ENCODE measurements at places on chromosomes 1 and 21.

- no peak for ATAC-seq
Measured at GRCh38 chr1:3943806-3944577, 43.9 kb upstream of the C1orf174 start.

GRCh38 chr1:153231785-153232184, 14.4 kb downstream of the PRR9 start:
- ATAC-seq, result no peak

DNA sequence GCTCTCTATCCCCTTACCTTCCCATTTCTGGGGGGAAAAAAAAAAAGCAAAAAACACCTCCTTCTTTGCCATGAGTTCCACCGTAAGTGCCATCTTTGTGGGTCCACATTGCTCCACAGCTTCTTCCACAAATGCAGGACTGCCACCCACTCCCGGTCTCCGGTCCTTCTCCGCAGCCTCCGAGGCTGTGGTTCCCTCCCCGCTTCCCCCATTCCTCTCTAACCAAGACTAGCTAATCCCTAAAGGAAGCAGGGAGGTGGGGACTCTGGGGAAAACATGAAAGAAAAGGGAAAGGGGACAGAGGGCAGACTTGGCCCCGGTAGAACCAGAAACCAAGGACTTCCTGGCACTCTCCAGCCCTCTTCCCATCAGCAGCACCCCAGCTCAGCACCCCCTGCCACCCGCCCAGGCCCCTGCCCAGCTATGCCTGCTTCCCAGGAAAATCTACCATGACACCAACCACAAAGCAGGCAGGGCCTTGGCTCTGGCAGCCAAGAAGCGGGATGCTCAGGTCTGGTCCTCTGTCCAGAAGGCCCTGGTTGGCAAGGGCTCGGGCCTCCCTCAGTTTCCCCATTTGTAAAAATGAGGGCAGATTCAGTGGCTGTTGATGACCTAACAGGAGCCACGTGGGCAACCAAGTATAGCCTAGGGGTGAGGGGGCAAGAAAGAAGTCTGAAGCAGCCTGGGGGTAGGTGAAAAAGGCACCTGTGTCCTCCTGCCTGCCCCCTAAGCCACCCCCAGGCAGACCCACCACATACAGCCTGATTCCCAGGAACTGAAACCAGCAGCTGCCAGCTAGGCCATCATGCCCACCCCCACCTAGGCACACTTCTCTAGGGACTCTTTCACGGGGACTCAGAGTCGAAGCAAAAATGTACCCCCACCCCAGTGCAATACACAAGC, 2.5 kb downstream of the EPHA2 start:
- no peak for ATAC-seq

DNA sequence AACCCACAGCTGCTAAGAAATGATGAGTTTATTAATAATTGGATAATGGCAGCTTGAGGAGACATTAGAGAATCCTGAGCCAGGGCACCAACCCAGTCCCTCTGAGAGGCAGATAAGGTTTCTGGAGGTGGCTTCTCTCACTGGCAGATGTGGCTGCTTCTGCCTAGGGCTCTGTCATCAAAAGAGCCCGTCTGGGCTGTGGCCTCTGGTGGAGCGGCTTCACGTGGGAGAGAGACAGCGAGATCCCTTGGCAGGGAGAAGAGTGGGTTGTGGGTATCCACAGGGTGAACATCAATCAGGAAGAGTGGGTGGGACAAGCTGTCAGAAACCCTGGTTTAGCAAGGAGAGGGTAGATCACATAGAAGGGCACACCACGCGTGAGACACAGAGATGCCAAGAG, 30.0 kb downstream of the VWA5B1 start:
- ATAC-seq, result no peak

- ATAC-seq, result no peak
Measured at GRCh38 chr1:214660900-214661299, 57.9 kb downstream of the CENPF start.

DNA sequence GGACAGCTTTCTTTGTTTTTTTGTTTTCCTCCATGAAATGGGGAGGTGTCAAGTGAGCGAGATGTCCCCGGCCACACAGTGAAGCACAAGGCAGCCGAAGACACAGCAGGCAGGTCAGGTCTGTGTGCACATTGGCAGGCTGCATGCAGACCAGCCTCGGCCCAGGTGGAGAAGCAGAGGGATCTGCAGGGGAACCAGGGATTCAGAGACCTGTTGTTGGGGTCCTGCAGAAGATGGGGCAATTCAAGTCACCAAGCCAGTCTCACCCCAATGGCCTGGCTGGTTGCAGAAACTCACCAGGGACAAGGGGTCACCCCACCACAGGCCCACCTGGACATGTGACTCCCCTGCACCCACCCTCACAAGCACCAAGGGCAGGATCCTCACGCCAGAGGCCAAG, 4.0 kb upstream of the ABCG1 start:
- ATAC-seq, result no peak

DNA sequence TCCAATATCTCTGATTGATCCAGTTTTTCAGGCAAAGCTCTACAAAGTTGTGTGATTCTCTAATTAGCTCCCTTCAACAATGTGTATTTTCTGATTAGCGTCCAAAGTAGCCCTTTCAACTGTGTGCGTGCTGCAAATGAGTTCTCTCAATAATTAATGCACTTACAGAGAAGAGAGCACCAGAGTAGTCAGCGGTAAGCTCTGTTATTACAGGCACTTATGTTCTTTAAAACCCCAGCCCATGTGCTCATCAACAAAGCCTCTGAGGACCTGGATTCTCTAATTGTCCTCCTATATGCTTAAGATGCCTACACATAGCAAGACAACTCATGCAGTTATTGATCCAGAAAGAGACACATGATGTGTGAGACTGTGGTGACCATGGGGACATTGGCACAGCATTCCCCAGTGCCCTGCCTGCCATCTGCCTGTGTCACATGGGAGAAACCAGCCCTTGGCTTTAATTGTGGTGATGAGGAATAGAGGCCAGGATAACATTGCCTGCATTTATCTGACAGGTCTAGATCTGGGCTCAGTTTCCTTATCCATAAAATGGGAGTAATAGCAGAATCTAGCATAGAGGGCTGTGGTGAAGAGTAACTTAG, 151.7 kb downstream of the PCP4 start:
- ATAC-seq, result no peak

GRCh38 chr1:29655145-29655544, 418.8 kb downstream of the PTPRU start:
- ATAC-seq, result no peak

DNA sequence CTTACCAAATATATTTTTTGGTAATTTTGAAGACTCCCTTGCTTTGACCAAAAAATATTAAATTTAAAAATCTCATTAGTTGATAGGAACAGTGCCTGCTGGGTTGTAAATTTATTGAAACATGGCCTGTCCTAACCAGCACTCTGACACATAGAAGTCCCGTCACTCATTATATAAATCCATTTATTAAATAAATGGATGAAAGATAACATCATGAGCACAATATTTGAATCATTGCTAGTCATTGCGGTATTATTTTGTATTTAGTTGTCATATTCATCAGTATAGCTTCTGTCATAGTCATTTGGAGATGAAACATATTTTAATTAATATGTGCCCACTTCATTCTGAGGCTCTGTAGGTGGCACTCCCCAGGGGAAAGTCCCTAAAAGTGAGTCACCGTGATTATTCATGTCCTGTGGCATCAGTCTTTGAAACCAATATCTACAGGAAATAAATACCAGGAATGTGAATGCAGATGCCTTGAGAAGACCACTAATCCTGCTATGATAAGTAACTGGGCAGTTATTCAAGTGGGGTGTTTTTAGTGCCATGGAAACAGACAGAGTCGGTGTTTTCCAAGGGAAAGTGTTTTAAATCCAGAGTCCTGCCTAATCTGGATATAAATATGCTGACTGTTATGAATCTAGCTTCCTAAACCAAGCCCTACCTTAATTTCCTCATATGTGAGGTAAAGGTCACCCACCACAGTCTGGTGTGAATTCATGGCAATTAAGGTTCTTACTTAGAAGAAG, 302.0 kb downstream of the DUSP10 start:
- peak; percentile 76 for ATAC-seq

DNA sequence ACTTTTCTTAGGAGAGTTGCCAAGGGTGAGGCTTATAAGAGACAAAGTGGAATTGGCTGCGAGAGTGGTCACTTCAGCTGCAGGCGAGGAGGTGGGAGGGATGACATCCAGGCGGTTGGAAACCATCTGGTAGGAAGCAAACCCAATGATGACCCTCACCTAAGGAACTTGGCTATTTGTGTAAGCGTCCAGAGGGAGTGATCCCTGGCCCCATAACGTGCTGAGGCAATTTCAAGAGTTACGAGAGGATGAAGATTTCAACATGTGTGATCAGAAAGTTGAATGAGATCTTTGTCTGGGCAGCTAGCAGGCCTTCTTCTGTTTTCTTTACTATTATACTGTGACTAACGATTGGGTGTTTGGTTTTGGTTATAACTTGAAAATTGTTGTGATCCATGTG, 102.7 kb upstream of the VANGL1 start:
- no peak for ATAC-seq

- no peak for ATAC-seq
Measured at GRCh38 chr1:78718566-78718965, 68.9 kb downstream of the IFI44 start.

DNA sequence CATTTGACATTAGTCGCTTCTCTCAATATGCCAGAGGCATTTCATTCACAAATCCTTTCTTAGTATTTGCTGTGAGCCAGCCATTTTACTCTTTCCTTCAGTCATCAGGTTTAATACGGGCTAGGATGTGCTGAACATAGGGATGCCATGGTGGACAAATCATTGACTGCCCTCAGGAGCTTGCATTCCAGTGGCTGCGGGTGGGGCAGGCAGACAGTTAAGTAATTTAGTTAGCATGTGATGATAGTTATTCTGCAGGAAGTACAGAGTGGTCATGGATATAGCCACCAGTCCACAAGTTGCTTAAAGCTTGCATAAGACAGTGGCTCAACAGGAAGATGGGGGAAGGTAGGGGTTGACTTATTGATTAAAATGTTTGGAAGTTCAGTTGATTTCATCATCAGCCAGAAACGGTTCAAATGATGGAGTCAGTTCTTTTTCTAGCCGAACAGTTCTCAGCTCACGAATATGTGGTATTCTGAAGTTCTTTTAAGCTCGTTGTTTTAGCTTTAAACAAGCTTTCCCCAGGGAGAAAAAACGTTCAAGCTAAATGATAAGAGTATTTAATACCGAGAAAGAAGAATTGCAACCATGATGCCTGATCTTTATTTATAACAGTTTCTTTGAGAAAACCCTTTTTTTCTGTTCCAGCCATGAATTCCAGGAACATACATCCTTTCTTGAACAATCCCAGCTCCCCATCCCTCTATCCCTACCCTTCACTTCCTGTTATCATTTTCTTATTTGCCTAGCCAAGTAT, 1.4 kb downstream of the SLC22A15 start:
- peak; percentile 68 for ATAC-seq

DNA sequence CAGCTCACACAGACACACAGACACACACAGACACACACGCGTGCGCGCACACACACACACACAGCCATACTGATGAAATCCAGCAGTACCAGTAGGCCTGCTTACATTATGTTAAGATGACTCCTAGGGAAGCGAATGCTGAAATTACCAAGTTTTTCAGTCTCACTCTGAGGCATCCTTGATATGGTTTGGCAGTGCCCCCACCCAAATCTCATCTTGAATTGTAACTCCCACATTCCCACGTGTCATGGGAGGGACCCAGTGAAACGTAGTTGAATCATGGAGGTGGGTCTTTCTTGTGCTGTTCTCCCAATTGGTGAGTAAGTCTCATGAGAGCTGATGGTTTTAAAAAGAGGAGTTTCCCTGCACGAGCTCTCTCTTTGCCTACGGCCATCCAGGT, 64.1 kb downstream of the TIAM1 start:
- ATAC-seq, result no peak

- no peak for ATAC-seq
Measured at GRCh38 chr1:44812822-44813543, 4.7 kb downstream of the BTBD19 start.

GRCh38 chr1:20100632-20101355, 18.5 kb downstream of the PLA2G2D start:
- peak; percentile 73 for ATAC-seq

DNA sequence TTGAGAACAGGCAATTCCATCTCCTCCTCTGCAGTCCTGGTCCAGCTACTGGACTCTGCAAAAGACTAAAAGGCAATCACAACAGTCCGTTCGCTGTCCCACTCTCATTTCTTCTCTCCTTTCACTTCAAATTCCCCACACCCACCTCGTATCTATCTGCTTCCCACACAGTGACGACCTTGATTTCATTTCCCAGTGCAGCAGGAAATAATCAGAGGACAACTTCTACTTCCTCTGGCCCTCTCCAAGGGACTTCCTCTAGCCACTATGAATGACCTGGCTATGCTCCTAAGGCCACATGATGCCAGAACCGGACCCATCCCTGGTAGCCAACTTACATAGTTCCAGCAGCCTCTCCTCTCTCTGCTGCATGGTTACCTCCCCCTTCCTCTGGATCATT, 8.0 kb downstream of the NOL9 start:
- ATAC-seq, result peak; percentile 14

DNA sequence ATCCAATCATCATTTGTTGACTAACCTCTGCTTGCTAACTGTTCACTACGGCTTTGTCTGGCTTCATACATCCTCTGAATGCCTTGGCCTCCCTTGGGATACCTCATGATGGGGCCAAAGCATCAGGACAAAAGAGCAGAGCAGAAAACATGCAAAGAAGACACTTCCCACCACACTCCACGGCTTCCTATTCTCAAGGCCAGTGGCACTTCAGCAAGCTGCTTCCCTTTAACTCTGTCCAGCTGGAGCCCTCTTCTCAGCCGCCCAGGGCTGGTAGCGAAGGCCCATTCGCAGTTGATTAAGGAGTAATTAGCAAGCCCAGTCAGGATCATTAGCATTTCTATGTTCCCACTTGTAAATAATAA, 224.3 kb upstream of the FGGY start:
- no peak for ATAC-seq

DNA sequence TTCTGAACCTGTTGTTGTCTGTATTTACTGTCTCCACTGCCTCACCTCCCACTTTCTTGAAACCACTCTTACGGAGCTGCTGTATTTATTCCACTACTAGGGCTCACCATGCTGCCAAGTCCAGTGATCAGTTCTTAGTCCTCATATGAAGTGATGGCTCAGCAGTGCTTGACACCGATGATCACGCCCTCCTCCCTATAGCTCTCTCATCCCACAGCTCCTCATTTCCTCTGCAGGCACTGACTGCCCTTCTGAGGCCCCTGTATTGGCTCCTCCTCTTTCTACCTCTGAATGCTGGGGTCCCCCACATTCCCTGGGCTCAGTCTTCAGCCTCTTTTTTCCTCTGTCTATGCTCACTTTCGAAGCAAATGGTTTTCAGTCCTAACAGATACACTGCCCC, 3.4 kb downstream of the CLCA1 start:
- ATAC-seq, result no peak

- ATAC-seq, result no peak
Measured at GRCh38 chr1:66552829-66553228, 18.9 kb downstream of the SGIP1 start.

DNA sequence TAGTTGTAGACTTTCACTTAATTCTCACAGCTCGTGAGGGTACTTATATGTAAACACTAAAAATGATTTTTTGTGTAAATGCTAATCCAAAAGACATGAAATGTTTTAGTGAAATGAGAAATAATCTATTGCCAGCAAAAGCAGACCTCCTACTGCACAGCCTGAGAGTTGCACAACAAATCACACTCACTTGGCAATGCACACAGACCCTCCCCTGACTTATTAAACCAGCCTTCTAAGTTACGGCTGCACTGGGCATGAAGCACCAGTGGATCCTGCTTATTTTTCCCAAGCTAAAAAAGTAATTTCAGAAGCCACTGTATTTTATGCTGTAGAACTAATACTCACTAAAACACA, 10.3 kb downstream of the ERRFI1 start:
- no peak for ATAC-seq

- ATAC-seq, result no peak
Measured at GRCh38 chr1:168370586-168370985, 89.9 kb downstream of the TBX19 start.

Data from esophagus mucosa (tissue), 1 donor.